ENCODE measurements at places on chromosomes 13 and 19.

DNA sequence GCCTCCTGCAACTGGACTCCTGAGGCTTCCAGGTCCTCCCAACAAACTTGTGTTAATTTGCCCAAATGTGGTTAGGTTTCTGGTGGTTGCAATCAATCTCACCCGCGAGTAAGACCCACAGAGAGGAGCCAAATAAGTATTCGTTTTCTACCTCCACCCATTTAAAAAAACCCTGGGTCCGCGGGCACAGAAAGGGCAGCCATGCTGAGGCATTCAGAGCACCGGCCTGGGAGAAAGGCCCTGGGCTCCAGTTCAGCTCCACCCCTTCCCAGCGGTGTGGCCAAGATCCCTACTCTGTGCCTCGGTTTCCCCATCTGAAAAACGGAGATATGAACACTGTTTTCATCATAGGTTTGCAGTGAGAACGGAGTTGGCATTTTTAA lies 56.9 kb downstream of the PEPD start:
- DNase-seq = no peak

DNA sequence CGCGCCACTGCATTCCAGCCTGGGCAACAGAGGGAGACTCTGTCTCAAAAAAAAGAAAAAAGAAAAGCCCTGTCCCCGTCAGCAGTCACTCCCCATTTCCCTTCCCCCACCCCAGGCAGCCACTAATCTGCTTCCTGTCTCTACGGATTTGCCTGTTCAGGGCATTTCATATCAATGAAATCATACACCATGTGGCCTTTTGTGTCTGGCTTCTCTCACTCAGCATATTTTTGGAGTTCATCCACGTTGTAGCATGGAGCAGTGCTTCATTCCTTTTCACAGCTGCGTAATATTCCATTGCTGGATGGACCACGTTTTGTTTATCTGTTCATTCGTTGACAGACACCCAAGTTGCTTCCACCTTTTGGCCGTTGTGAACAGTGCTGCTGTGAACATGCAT lies 36.1 kb upstream of the KLF2 start:
- no peak for DNase-seq

DNA sequence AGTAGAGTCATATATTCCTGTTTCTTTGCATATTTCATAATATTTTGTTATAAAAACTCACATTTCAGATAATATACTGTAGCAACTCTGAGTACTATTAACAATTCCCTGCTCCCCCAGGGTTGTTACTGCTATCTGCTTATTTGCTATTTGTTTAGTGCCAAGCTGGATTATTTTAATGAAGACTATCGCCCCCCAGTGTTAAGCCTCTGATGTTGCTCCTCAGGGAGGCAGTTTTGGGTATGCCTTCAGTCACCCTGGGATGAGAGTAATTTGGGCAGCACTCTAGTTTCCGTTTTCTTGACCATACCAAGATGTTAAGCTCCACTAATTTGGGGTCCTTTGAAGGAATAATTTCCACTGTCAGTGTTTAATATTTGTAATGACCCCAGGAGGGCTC lies 46.0 kb downstream of the MICU2 start:
- DNase-seq = no peak

- no peak for DNase-seq
Observed at GRCh38 chr19:30163663-30164062, 208.5 kb upstream of the ZNF536 start.

DNA sequence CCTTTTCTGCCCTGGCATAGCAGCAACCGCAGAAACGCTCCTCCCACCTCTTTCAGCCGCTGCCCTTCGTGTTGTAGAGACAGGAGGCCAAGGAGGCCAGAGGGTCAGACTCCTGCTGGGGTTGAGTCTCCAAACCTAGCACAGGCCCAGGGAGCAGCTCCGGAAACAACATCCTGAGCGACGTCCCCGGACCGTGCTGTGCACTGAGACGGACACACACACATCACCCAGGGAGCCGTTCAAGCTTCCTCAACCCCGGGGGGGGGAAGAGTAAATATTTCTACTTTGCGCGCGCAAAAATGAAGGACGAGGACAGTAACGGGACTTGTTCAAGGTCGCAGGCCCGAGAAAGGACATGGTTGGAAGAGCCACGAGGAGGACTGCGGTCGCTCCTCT lies 657 bp downstream of the ZNF550 start:
- no peak for DNase-seq

DNA sequence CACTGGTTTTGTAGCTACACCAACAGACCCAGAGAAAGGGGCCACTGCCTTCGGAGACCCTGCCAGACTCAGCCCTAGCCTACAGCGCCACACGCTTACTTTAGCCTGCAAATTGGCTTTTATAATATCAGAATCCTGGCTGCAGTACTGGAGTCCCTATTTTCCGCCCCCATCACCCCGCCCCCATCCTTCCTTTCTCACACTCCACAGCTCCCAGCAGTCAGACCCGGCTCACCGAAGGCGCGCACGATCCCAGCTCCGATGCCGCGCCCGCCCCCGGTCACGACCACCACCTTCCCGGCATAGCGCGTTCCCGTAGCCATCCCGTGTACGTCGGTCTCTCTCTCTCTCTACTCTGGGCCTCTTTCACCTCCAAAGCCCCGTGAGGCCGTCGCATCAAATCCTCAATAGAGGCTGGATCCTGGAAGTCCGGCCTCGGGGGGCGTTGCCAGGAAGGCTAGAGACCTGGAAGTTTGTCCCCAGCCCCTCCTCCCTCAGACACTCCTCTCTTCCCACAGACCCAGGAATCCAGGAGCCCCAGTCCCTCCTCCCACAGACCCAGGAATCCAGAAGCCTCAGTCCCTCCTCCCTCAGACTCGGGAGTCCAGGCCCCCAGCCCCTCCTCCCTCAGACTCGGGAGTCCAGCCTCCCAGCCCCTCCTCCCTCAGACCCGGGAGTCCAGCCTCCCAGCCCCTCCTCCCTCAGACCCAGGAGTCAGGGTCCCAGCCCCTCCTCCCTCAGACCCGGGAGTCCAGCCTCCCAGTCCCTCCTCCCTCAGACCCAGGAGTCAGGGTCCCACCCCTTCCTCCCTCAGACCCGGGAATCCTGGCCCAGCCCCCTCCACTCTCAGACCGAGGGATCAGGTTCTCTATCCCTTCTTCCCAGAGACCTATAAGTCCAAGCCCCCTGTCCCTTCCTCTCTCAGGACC lies at the start of gene HSD17B14:
Gene HSD17B14 (minus strand): TSS at position 403 of the 929 bp plus-strand sequence. CDS start 80 bp downstream, at position 323.
- DNase-seq = peak; percentile 52

DNA sequence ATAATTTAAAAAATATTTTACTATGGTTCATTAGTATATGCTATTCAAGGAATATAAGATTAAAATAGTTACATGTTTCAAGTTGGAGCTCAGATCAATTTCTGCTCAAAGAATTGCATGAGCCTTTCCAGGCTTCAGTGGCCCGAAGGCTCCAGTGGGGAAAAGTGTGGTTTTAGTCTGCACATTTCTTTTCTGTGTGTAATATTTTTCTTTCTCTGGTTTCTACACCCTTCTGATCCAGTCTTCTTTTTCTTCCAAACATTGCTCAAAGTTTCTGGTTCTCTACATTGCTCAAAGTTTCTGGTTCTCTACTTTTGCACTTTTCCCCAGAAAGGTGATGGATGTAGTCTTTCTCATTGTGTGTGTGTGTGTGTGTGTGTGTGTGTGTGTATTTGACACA lies 64.7 kb upstream of the OXGR1 start:
- DNase-seq = no peak

- DNase-seq = no peak
Observed at GRCh38 chr19:4861147-4861546, 6.3 kb downstream of the PLIN3 start.

GRCh38 chr13:46168783-46169182 lies 13.2 kb downstream of the LCP1 start:
- no peak for DNase-seq

GRCh38 chr19:38310279-38310670 lies 5.5 kb downstream of the YIF1B start:
- no peak for DNase-seq

DNA sequence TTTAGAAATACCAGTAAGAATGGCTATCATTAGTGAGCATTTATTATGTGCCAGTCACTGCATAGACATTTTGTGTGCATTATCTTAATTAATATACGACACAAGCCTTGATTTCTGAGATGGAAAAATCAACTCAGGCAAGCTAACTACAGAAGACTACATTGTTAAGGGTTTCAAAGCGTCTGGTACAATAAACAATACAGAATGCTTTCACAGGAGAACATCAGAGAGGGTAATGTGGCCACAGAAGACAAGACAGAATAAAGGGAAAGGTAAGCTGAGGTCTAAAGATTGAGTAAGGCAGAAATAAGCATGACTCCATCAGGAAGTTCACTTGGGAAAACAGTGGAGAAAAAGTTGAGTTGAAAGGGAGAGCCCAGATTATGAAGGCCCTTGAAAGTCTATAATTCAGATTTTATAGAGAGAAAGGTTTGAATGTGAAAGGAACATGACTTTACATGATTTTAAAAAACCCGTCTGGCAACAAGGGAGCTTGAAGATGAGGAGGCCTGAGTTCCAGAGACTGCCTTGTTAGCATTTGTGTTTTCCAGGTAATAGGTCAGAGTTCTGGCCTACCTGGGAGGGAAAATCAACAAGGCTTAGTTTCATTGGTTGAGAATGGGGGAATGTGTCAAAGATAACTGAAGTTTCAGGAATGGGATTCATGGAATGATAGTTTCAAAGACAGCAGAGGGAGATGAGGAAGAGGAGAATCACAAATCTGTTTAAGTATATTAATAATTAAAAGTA lies 1.8 kb upstream of the MBNL2 start:
- DNase-seq = no peak

- DNase-seq = no peak
Observed at GRCh38 chr19:31253526-31254179, 95.6 kb downstream of the TSHZ3 start.

DNA sequence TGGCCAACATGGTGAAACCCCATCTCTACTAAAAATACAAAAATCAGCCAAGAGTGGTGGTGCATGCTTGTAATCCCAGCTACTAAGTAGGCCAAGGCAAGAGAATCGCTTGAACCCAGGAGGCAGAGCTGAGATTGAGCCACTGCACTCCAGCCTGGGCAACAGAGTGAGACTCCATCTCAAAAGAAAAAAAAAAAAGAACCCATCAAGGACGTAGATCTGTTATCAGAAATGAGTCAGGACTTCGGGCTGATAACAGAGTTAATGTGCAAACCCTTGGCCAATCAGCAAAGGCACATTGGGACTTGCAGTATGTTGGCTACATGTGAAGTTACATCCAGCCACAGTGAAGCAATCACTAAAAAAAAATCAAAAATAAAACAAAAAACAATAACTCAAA lies 4.8 kb upstream of the LGALS7B start:
- DNase-seq = no peak

DNA sequence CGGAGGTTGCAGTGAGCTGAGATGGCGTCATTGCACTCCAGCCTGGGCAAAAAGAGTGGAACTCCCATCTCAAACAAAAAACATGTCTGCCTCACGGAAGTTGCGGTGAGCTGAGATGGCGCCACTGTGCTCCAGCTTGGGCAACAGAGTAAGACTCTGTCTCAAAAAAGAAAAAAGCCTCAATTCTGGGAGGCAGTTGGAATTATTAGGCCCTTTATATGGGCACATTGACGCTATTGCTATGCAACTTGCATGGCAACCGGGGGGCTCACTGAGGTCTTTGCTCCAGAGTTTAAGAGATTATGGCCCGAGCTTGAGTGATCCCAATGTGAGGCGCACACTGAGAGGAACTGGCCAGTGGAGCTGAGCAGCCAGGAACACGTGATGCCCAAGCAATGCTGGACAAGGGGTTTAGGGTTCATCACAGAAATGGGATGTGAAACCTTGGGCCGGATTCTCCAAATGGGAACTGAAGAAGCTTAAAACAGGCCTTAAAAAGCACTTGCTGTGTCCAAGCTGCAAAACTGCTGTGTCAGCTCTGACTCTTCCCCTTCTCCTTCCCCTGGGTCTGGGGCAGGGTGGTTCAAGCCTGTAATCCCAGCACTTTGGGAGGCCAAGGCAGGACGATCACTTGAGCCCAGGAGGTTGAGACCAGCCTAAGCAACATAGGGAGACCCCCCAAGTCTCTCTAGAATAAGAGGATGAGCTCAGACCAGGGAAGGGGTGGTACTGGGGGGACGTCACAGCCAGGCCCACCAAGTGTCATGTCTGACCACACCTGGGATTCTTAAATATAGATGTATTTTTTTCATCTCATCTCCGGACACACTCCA lies 2.5 kb downstream of the FTL start:
- DNase-seq = no peak

- DNase-seq = no peak
Observed at GRCh38 chr19:8552810-8553209, 24.4 kb downstream of the MYO1F start.

DNA sequence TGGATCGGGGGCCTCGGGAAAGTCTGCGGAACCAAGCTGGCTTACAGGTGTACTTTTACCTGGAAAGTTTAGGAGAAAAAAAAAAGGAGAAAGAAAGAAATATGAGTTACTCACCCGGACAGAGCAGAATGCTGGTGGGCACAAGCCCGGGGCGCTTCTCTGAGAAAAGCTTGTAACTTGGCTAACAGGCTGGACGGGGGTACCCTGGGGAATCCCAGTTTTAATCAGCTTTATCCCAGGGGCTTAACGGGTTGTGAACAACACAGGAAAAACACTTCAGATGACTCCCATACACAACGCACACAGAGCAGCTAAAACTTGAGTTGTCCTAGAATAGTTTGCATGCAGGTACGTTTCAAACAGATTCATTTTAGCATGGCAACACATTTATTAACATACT lies 37.3 kb downstream of the KLF2 start:
- DNase-seq = no peak

DNA sequence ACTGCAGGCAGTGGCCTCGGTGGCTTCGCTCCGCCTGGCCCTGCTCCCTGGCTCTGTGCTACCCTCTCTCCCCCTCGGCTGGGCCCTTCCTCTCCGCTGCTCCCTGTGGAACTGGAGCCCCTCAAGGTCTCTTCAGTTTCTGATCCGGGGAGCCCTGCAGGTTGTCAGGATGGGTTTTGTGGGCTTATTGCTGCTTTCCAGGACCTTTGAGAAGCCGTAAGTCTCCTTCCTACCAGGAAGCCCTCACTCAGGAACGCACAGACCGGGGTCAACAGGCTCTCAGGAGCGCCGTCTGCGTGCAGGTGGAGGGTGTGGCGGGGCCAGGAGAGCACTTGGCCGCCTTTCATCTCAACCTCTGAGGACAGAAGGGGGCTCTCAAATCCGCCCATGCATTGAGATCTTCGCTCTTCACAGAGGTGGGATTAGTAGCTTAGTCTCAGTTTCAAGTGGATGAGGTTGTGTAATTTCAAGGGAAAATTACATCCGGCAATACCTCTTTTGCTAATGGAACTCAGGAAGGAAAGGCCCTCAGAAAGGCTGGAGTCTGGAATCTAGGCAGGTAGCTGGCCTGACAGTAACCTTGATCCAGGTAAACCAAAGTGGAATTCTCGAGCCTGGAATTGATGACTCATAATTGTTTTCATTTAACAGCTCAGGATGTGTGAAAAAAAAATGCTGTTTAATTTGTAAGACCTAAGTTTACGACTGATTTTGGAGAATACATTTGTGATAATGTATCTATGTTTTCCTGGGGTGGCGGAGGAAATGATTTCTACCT lies 102.0 kb downstream of the ATP11A start:
- DNase-seq = no peak
